ENCODE measurements at places on chromosomes 7 and 10.

DNA sequence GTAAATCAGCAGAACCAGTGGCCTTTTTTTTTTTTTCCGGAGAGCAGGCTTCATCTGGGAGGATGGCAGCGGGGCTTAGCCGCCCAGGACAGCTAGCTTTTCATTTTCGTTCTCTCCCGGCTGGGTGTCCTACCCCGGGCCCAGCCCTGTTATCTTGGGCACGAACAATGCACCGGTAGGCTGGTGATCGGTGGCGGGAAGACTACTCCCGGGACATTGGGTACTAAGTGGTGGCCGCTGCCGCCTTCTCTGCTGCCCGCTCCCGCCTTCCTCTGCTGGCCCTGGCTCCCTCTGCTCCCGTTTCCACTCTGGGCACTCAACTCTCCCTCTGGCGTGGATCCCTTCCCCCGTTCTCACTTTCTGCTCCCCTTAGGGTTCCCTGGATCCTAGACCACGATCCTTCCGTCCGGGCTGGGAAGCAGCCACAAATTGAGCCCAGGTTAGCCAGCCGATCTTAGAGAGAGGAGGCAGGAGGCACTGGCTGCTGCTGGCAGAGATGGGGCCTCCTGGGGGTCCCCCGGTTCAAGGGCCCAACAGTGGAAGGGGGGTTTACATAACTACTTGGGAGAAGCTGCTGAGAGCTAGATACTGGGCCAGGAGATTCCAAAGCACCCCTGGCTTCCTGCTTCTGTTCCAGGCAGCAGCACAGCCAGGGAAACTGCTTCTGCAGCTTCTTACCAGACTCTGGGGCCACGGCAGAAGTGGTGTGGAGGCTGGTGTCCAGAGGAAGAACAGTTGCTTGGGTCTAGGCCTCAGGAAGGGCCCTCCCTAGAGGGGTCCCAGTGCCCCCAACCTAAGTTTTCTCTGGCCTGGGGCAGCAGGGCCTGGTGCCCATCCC is 1.8 kb downstream of the TLX1 start:
- DNase-seq = no peak

DNA sequence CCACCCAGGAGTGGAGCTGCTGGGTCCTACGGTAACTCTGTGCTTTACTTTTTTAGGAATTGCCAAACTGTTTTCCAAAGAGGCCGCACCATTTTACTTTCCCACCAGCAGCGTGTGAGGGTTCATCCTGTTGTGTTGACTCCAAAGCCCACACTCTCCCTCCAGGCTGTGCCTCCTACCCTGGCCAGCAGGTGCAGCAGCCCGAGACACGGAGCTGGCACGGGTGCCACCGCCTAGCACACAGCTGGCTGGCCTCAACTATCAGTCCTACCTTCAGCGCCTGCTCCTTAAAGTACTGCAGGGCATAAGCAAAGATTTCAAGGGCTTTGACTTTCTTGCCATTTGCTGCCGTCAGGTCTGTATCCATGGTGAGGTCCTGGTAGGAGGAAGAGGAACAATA is 44.0 kb downstream of the HSPA12A start:
- DNase-seq = no peak

DNA sequence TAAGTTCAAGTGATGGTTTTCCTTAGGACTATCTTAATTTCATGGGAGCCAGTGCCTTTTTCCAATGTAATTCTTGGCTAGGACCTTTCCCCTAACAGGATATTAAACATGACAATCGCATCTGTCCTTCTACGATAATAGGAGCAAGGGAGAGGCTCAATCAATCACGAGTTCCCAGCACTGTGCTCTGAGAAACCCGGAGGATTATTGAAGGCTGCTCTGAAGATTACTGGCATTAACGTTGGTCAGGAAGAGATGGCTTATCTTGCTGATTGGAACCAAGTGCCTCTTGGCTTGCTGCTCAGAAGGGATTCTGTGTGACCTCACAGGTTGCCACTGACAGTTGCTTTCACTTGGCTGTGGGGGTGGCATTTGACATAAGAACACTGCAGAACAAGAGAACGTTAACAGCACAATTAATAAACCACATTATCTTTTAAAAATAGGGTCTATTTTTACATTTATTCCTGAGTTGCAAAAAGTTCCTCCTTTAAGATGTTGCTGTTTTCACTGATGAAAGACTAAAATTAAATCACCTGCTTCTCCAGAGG is 252.1 kb upstream of the TAC1 start:
- no peak for DNase-seq

DNA sequence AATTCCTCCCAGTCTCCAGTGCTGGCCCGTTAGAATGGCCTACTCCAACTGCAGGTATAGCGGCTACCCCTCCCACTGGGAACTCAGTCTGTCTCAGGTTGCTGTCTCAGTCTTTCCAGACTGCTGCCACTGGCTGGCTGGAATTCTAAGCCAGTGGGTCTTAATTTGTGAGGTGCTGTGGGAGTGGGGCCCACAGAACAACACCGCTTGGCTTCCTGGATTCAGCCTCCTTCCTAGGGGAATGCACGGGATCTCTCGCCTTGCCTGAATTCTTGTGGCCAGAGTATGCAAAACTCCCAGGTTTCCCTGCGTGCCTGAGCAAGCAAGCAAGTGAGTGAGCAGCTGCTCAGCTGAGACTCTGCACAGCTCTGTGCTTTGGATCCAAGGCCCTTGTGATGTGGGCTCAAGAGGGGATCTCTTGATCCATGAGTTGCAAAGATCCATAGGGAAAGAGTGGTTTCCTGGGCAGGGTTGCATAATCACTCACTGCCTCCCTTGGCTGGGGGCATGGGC is 41.5 kb upstream of the GPR141 start:
- DNase-seq = no peak

DNA sequence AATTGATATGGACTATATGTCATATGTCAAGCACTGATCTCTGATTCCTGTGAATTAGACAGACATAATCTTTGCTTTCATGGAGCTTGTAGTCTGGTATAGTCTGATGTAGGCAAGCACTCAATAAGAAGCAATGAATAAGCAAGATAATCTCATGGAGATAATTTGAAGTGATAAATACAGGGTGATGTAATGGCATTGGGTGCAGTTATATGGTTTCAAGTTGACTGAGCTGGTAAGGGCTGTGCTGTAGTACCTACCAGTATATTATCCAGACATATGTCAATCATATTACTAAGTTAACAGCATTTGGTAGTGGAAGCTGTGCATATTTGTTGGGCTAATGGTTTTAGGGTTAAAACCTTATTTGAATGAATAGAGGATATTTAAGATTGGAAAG is 117.5 kb upstream of the PRPS1L1 start:
- DNase-seq = no peak

DNA sequence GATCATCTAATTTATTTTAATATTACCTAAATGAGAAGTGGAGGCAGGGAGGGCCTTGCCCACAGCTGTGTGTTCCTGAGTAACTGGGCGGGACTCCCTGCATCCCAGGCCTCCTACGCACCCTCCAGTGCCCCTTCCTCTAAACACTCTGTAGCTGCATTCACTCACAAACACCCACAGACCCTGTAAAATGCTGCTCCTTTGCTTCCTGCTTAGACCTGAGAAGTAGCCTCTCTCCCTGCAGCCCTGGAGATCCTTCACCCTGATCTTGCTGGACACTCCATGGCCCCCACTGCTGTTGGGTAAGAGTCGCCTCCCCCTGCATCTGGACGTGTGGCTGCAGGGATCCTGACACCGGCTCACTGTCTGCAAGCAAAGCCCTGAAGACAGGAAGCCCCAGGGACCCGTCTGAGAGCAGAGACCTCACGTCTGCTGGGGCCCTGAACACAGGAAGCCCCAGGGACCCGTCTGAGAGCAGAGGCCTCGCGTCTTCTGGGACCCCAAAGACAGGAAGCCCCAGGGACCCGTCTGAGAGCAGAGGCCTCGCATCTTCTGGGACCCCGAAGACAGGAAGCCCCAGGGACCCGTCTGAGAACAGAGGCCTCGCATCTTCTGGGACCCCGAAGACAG is 589.8 kb downstream of the DNAJB6 start:
- DNase-seq = no peak

GRCh38 chr7:26156451-26157420 is 4.7 kb downstream of the NFE2L3 start:
- peak; percentile 72 for DNase-seq

GRCh38 chr10:101619983-101620382 is 31.9 kb downstream of the DPCD start:
- DNase-seq = no peak

DNA sequence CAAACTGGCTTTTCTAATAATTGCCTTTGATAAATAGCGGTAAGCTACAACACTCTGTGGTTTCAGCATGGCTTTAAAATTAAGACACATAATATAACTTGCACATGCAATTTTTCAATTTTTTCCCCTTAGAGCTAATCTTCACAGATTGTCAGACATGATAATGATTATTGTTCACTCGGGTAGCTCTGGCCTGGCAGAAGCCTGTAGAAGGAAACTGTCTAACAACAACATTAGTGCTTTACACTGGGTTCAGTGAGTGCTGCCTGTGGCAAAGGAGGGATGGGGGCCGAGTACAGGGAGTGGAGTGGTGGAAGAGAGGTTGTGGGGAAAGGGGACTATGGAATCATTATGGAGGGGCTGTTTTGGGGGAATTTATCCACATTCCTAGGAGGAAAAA is 67.2 kb upstream of the AUTS2 start:
- DNase-seq = no peak

DNA sequence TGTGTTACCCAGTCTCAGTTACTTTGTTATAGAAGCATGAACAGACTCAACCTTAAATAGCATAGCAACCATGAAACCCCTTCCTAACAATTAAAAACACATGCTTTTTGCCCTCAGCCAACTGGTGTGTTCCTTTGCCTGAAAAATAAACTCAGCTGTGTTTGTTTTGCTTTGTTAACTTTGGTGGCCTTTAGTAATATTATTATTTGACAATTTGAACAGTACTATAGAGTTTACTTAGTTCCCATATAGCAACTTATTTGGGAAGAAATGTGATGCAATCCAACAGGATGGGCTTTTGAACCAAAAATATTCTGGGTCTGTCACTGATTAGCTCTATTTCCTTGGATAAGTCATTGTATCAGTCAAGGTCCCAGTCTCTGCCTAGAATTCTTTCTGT is 22.5 kb upstream of the MKLN1 start:
- no peak for DNase-seq

GRCh38 chr7:47406801-47407129 is 175.1 kb downstream of the TNS3 start:
- no peak for DNase-seq

GRCh38 chr7:42747044-42747443 is 164.8 kb downstream of the C7orf25 start:
- no peak for DNase-seq

DNA sequence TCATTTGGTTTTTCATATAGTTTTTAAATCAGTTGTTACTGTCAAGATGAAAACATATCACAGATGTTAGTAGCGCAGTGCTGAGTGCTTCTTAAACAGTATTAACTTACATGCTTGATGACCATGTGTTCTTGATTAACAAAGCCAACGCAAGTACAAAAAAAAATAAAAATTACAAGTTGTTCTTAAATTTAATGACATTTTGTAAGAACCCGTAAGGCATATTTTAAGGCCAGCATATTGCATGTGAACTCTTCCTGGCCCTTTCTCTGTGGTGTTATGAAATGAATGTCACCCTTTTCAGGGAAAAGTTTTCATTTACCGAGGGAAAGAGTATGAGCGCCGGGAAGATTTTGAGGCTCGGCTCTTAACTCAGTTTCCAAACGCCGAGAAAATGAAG is 140.4 kb upstream of the NPS start:
- DNase-seq = no peak

GRCh38 chr7:116185956-116186355 is 24.4 kb upstream of the TES start:
- DNase-seq = no peak

- DNase-seq = no peak
Measured at GRCh38 chr10:133475821-133476640, 22.3 kb downstream of the SCART1 start.

- no peak for DNase-seq
Measured at GRCh38 chr10:118028619-118029018, 18.1 kb downstream of the RAB11FIP2 start.

- DNase-seq = no peak
Measured at GRCh38 chr10:63922468-63923284, 401.5 kb downstream of the REEP3 start.

GRCh38 chr7:143181349-143181748 is 1.9 kb upstream of the TAS2R39 start:
- DNase-seq = no peak

- no peak for DNase-seq
Measured at GRCh38 chr7:55109404-55110167, 90.8 kb downstream of the EGFR start.

- DNase-seq = no peak
Measured at GRCh38 chr7:27520815-27521790, 141.6 kb downstream of the HIBADH start.

GRCh38 chr7:6536262-6537260 is 14.7 kb downstream of the GRID2IP start:
- no peak for DNase-seq

GRCh38 chr10:54985732-54986131 is 184.7 kb upstream of the PCDH15 start:
- DNase-seq = no peak

DNA sequence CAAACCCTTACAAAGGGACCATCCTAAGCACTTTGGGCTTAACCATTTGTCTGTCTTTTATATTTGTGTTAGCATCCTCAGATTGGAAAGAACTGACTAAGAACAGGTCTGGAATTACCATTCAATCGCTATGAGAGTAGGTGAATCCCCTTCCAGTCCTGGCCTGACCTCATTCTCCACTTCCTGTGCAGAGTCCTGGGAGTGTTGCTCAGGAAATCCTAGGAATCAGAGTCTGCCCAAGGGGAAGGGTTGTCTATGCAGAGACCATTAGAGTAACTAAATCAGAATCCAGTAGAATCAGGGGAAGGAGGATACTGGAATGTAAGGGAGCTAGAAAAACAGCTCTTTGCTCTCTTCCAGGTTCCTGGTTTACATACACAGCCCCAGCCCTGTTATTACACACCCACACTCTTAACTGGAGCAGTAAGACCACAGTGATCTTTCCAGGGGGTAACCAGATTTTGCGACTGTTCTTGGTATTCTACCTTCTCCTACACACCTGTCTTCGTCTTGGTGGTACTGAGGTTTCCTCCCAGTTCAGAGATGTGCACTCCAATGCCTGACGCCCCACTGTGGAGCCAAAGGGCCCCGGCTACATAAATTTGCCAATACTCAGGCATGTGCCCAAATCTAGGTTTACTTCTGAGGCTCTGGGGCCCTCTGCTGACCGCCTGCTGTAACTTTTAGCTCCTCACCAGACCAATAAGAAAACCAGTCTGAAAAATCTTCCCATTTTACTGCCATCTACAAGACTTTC is 103.7 kb downstream of the RNF216 start:
- peak; percentile 40 for DNase-seq

DNA sequence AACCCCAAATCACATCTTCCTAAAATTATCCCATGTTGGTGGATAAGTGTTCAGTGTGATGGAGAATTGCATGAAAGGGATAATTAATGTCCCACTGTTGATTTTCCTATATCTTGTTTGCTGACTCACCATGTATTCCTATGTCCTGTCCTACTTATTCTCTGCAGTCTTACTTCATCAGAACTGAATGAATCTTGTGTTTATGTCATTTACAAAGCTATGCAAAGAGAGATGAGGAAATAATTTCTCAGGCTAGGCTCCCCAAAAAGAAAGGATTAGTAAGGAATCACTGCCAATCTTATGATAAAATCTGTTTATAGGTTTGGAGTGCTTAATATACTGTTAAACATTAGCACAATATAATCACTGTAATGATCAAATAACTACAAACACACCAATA is 360.8 kb downstream of the CRPPA start:
- no peak for DNase-seq

Data from stimulated activated CD4-positive, alpha-beta T cell treated with anti-CD3 and anti-CD28 coated beads, Interleukin-4, amount 100 ng/mL, for 24 hours (primary cell).